ENCODE measurements at places on chromosomes 3 and 15.

- no peak for DNase-seq
Observed at GRCh38 chr15:42062284-42062806, 32.0 kb downstream of the PLA2G4D start.

DNA sequence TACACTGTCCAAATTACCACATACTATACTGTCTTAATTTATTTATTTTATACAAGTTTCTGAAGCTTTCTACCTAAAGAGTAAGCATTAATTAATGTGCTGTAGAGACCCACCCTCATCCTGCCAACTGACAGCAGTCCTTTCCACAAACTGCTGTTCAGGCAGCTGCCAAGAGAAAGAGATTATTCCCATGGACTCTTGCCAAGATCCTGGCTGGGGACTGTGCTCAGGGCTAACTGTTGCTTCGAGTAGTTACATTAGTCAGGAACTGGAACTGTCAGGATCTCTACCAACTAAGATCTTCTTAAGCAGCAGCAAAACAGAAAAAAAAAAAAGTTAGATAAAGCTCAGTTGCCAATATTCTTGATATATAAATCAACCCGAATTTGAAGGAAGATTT lies 398.8 kb downstream of the MECOM start:
- DNase-seq = no peak

DNA sequence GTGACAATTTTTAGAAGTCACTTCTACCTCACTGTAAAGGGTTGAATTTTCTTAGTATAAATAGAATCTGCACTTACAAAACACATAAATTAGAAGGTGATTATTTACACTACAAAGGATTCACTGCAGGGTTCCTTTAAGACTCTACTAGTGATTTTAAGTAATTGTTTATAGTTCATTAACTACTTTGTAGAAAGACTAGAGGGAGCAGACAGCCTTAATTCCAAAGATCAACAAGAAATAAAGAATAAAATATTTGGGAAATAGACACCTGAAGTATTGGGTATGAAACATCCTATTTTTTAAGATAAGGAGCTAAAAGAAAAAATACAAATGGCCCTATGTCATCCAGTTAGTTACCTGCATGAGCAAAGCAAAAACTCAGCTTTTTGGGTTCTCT lies 360.5 kb upstream of the ALCAM start:
- no peak for DNase-seq

DNA sequence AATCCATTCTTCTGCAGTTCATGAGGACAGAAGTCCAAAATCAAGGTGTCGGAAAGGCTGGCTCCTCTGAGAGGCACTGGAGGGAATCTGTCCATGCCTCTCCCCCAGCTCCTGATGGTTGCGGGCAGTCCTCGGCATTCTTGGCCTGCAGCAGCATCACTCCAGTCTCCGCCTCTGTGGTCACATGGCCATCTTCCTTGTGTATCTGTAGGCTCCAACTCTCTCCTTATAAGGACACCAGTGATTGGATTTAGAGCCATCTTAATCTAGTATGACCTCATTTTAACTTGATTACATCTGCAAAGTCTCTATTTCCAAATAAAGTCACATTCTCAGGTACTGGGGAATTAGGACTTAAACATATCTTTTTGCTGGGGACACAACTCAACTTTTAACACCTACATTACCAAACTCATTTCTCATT lies 56.0 kb upstream of the FLNB start:
- DNase-seq = peak; percentile 35

DNA sequence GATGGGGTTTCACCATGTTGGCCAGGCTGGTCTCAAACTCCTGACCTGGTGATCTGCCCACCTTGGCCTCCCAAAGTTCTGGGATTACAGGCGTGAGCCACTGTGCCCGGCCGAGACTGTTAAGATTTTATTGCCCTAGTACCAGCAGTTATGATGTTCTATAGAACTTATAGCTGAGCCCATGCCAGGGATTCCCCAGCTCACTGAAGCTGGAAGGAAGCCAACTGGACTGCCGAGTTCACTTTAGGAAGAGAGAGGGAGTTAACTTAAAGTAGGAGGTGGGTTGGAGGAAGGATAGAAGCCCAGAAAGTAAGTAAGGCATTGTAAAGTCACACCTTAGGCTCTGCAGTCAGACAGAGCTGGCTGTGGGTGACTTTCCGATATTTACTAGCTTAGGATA lies 101.1 kb upstream of the BOC start:
- no peak for DNase-seq

DNA sequence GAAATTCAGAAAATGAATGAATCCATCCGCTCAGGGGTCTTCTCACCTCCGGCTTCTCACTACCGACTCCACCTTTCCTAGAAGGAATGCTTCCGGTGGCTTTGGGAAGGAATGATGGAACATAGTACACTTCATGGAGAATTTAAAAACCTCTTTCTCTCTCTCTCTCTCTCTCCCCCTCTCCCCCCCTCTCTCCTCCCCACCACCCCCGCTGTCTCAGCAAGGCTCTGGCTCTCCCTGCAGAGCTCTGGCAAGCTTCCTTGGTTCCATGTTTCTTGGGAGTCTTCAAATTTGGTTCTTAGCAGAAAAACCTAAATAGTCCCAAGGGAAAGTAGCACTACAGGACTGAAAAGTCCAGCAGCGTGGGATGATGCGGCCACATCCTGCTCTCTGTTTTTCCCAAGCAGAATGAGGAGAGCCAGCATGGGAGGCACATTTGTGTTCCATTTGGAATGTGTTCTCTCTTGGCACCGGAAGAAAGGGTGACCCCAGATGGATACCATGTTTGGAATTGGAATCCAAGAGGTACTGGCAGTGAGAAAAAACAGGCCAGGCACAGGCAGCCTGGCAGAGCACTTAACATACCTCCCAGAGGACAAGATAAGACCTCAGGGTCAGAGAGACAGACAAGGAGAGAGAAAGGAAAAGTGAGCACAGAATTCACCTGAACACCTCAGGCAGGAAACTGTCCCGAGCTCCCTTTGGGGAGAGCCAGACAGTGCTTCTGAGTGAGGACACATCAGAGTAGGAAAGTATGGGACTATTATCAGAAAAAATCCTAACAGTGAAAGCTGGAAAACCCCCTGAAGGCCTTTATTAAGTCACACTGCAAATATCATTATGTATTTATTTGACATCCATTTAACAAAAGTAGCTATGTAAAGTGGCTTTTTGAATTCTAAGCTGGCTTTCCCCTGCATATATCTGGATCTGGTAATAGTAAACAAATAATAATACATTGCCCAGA lies at the start of gene POPDC2:
POPDC2 (minus strand) TSS at position 116 of the 967 bp plus-strand sequence. CDS start 166 bp downstream, outside the sequence.
- no peak for DNase-seq

All from glutamatergic neuron (in vitro differentiated cells).